ENCODE measurements at places on chromosomes 2 and 18.

GRCh38 chr2:6827566-6828298 lies 38.0 kb downstream of the CMPK2 start:
- no peak for DNase-seq

DNA sequence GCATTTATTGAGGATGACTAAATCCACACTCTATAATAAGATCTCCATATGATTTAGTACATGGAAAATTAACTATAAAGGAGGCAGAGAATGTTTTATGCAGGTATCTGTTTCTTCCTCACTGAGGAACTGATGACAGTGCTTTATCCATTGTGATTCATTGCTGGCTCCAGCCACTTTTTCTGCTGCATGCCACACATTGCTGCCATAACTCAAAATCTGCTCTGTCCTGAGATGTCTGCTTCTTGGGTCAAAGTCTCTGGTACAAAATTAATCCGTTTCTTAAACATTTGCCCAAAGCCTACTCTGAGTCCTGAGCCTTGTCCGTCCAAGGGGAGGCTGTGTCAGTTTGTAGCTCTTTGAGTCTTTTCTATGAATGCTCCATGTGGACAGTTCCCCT lies 15.5 kb upstream of the ARHGAP28 start:
- DNase-seq, result no peak

GRCh38 chr2:232900811-232901735 lies 31.0 kb downstream of the SNORC start:
- no peak for DNase-seq

DNA sequence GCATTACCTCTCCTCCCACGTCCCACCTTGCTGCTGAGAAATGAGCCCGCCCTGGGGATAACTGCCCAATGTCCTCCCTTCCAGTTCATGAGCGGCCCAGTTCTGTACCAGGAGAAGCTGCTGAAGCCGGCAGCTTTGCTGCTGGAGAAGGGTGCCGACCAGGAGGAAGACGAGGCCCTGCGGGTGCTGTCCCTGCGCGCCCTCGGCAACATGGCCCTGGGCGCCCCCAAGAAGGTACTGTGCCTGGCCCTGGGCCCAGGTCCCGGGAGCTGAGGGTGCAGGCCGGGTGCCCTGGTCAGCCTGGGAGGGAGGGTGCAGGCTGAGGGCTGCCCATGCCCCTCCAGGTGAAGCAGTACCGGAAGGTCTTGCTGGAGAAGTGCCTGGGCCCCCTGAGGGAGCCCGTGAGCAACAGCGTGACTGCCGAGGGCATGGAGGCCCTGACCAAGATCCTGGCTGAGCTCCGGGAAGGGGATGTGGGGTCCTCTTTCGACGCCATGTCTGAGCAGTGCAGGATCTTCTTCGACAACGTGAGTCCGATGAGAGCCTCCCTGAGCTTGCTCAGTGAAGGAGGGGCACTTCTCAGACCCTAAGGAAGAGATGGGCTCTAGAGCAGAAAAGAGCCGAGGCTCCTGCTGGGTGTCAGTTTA lies 25.7 kb downstream of the HJURP start:
- no peak for DNase-seq

GRCh38 chr2:215032153-215032552 lies 106.3 kb downstream of the ABCA12 start:
- DNase-seq, result no peak

DNA sequence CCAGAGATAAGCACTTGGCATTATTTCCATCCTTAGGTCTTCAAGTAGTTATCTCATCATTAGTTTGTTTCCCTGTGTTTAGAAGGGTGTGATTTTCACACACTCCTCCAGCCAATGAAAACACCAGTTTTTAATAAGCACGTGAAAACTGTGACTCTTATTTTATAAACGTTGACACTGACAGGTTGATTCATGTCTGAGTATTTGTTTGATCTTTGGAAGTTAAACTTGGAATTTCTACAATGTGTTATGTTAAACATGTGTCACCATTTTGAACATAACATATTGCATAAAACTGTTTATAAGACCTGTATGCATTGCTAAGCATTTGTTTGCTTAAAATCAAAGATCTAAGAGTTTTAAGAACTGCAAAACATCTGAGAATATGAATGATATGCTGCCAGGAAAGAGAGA lies 27.6 kb downstream of the SLC40A1 start:
- no peak for DNase-seq

- DNase-seq, result no peak
Measured at GRCh38 chr2:191739194-191739593, 61.3 kb downstream of the NABP1 start.

DNA sequence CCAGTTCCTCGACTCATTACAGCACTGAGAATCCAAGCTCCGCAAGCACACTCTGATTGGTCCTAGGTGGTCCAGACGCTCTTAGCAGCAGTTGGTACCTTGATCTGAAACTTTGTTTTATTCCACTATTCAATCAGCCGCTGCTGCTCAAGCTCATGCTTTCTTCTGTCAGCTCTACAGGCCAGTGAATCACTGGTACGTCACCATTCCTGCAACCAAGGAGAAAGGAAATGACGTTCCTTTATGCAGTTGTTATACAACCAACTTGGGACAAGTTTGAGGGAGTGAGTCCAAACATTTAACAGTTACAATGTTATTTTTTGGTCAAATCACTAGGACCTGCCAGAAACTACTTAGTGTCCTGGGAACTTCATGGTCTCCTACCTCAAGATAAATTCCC lies 398.8 kb upstream of the TMEFF2 start:
- DNase-seq, result no peak

DNA sequence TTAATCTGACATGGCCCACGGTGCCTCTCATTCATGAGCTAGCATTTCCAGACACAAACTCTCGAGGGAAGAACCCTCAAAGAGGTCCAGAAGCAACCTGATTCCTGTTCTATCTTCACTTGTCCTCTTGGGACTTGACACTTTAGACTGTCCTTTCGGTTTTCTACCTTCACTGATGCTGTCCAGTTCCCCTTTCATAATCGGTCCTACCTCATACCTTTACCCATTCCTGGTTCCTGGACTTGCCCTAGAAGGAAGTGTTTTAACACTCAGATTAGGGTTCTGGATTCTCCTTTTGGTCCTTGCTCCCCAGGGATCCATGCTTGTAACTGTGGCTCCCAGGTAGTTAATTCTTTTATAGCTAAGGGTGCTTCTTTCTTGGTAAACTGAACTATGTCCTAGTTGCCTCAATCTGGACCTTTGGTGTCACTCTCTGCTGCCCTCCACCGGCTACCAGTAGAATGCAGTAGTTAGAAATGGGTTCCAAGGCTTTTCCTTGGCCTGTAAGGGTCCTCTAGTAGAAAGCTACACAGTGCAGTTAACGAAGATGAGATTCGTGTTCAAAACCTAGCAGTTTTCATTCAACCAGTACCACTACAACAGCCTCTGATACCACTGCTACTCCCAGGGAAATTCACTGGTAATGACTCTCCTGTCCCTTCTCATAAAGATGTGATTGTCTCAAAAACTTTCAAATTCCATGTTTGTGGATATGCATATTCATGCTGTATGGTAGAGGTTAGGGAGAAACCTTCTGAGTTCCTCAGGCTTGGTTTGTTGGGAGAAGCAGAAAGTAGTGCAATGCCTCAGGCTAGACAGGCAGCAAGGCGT lies 178.1 kb upstream of the CYP26B1 start:
- DNase-seq, result no peak

DNA sequence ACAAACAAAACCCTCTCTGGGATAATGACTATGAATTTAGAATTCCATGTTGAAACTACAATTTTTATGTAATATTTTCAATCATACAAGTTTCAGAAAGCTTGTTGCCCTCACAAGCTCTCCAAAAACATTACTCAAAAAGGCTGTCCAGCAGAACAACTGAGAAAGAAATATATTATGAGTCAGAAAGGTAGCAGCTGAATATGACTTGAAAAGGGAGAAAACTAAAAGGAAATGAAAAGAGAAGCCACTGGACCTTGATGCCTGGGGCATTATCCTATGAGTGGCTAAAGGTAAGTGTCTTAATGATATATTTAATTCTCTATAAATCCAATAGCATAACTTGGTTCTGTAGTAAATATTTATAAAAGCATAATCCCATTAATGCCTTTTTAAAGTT lies 61.8 kb downstream of the NXPH2 start:
- no peak for DNase-seq

DNA sequence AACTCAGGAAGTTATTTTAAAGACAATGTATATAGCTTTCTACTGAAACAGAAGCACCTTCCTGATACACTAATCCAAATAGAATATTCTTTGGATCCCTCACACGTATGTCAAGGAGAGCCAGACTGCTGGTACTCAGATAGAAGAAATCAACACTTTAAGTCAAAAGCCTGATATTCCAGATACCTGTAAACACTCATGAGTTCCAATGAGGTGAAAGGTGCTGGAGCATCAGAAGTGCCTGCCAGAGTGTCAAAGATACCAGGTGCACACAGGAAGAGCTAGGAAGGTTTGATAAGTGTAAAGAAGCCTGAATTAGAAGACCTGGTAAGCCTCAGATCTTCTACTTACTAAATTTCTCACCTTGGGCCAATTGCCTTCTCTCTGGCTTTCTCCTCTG lies 226.3 kb upstream of the SP5 start:
- no peak for DNase-seq

GRCh38 chr2:232058063-232058877 lies 96.8 kb downstream of the DIS3L2 start:
- DNase-seq, result no peak

DNA sequence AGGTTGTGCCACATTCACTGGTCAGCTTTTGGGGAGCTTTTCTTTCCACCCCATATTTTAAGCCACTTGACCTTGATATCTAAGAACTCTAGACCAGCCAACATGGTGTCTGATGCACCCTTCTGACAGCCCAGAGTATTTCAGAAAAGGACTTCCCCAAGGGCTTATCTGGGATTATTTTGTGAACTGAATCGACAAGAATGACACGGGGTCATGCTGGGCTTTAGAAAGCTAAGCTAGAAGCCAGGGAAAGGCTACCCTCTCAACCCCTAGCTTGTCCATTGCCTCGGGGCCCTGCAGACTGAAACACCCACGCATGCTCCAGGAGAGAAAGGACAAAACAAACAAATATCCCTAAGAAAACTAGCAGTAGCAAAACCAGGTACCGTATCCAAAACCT lies 16.0 kb downstream of the SLC4A5 start:
- DNase-seq, result no peak

GRCh38 chr2:182448371-182448770 lies 21.5 kb upstream of the PDE1A start:
- no peak for DNase-seq

- DNase-seq, result no peak
Measured at GRCh38 chr2:175929850-175930249, 72.2 kb downstream of the LNPK start.

GRCh38 chr2:84212611-84213314 lies 246.3 kb downstream of the SUCLG1 start:
- no peak for DNase-seq

DNA sequence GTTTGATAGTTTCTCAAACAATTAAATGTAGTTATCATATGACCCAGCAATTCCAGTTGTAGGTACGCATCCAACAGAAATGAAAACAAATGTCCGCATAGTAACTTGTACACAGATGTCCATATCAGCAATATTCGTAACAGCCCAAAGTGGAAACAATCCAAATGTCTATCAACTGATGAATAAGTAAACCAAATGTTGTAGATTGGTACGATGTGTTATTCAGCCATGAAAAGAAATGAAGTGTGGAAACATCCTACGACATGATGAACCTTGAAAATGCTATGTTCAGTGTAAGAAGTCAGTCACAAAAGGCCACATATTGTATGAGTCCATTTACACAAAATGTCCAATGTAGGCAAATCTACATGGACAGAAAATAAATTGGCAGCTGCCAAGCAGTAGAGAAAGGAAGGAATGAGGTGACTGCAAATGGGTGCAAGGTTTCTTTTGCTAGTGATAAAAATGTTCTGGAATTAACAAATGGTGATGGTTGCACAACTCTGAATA lies 26.9 kb downstream of the GAREM1 start:
- no peak for DNase-seq

GRCh38 chr2:26889796-26890195 lies 41.9 kb downstream of the DPYSL5 start:
- DNase-seq, result no peak

DNA sequence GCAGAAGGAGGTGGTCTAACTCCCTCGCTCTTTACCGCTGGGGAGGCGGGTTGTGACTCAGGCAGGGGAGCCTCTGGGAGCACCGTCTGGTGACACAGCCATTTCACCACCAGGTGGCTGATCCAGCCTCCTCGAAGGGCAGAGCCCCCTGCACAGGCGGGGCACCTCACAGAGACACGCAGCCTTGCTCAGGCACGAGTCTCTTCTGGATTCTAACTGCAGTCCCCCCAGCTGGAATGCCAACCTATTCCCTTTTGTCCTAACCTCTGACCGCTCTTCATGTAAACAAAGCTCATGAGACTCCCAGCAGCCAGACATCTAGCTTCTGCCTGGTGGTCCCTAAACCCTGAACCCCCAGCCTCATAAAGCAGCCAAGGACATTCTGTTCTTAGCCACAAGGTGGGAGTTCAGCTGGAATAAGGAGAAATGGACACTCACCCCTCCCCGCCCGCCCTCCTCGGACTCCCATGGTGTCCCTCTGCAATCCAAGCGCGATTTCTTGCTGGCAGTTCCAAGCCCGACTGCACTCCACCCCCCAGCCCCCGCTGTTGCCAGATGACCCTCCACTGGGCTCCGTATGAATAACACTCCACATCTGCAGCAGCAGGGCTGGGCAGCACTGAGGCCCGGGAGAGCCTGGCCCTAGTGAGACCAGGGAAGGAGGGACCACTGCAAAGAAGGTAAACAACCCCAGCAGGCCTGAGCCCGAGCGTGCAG lies 84.3 kb downstream of the TNS1 start:
- no peak for DNase-seq

DNA sequence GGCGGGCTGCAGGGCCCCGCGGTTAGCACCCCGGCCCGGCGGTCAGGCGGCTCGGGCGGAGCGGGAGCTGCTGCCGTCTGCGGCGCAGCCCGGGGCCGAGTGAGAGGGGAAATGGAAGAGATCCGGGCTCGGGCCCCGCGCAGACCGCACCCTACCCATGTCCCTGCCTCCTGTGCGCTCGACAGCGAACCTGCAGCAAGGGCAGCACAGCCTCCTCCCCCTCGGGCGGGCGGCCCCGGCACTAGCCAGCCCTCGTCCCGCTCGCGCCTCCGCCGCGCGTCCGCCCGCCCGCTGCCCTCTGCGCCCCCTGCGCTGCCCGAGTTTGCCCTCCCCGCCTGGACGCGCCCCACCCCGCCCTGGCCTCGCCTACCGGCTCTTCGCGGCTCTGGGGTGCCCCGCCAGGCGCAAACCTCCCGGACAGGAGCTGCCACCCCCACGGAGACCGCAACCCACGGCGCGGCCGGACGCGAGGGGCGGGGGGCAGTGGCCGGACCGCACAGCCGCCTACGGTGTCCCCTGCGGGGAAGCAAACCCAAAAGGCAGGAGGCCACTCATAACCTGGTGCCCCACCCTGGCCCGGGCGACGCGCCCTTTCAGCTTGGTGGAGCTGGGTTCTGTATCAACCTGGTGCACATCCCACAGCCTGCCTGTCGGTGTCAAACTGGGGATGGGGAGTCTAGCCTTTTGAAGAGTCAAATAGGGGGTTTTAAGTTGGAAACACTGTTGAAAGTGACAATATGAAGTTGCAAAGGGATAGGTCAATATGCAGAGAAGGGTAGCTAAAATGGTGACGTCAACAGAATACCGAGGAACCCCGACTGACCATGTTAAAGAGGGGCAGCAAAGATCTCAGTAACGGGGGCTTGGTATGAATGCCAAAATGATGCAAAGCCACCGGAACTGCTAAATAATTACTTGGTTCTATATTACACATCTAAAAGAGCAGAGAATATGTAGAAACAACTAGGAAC lies at the start of gene IHH:
Gene IHH (minus strand): TSS at position 101 of the 971 bp plus-strand sequence. CDS start 454 bp downstream, outside the sequence.
- no peak for DNase-seq

All from stimulated activated CD4-positive, alpha-beta T cell treated with anti-CD3 and anti-CD28 coated beads, Interleukin-2, amount 100 ng/mL, for 4 hours (primary cell).